ENCODE measurements at places on chromosomes 3 and 15.

DNA sequence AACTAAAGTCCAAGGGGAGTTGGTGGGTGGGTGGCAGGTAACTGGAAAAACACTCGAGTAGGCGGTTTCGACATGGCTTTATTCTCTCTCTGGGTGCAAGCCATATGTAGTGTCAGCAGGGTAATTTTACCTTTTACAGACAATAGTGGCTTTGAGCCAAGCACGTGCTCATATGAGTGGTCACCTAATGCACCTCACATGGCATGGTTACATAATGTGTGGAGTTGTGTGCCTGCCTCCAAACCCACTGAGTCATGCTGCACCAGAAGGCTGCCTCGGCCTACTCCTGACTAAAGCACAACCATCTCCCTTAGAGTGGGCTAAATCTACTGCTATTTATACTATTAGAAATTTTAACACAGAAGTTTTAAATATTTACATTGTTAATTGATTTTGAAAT, 16.5 kb downstream of the CCRL2 start:
- no peak for DNase-seq

DNA sequence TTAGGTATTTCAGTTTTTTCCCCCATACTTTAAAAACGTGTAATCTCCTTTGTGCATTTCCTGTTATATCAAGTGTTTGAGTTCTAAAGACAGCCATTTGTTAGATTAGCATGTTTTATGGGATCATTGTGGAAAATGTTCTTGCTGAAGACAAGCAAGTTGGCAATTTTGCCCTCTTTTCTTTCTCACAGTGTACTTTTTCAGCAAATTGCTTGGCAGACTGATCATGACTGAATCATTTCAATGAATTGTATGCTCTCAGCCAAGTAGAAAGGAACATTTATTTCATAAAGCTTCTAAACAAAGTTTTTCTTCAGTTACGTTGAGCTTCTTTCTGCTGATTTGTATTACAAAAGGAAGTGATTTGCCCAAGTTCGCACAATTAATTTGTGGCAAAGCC, 51.6 kb downstream of the ATG7 start:
- no peak for DNase-seq

- no peak for DNase-seq
Measured at GRCh38 chr15:25226360-25226759, 212.5 kb downstream of the UBE3A start.

DNA sequence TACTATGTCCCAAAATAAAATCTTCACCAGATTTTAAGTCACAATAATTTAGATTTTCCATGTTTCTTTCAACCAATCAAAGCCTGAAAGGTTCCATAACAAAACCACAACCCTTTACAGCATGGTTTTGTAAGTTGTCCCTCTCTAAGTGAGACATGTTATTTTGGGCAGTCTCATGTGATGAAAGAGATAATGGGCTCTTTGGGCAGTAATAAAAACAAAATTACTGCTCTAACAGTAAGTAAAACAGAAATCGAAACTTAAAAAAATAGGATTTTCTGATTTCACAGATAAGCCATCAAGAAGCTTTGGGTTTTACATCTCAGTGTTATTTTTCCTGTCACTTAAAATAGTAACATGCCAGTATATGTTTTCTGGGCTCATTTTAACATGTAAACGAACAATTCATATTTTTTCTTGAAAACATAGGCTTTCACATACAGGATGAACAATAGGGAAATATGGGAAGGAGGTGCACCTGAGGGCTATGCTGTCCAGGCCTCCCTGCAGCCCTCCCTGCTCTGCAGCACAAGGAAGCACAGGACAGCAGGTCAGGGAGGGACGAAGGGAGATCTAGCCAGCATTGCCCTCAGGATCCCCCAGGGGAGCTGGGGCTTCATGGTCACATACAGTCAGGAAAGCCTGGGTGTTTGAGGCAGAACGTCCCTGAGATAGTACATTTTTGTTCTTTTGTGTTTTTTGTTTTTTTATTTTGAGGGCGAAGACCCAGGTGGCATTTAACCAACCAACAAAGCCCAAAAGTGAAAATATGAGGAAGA, 157.4 kb downstream of the SHOX2 start:
- DNase-seq: no peak

- no peak for DNase-seq
Measured at GRCh38 chr15:57251308-57251707, 125.0 kb upstream of the CGNL1 start.

GRCh38 chr3:122310361-122310760, 14.7 kb upstream of the CSTA start:
- no peak for DNase-seq

DNA sequence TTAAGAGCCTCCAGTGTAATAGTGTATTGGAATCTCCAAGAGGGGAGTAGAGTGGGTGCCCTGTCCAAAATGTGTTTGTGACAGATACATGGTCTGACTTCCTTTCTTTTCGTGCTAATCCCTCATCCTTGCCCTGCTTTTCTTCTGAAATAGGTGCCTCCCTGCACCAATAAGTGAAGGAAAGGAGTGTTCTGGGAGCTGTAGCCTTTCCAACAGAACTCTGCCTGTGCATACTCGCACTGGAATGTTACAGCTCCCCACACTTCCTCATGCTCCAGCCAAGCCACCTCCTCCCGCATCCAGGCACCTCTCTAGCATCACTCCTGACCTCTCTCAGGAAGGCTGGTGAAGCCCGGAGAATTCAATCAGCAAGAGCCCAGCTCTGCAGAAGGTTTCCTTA, 478.0 kb downstream of the GABRG3 start:
- DNase-seq: no peak

GRCh38 chr15:58529041-58529440, 97.2 kb downstream of the LIPC start:
- DNase-seq: no peak

DNA sequence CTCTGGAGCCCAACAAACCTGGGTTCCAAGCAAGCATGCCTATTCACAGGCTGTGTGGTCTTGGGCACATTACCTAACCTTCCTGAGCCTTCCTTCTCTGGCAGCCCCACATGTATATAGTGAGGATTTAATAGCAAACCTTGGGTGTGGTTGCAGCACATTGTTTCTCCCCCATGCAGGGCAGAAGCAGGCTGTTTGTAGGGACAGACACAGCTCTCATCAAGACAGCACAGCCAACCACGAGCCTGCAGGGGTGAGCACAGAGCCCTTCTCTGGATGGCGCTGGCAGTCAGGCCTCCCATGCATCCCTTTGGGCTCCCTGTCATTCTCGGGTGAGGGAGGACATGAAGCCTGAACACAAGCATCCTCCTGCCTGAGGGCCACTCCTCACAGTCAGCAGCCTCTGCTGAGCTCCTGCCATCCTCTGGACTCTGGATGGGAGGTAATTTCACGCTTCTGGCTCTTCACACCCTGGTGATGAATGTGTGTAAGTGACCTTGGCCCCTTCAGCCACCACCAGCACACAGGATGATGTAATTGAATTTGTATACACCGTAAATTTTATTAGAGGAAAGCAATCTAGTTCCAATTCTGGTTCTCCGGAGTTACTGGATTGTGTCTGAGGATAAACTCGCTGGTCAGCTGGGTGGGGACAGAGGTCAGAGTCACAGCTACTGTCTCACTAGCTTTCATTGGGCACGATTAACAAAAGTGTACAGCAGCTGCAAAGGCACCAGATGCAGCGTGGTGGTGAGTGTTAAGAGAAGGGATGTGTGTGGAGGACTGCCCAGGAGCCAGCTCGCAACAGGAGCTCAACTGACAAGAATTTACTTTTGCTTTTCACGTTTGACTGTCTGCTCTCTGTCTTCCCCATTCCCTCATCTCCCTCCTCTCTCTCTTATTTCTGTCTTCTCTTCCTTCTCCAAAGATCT, 118.1 kb downstream of the CLSTN2 start:
- no peak for DNase-seq

DNA sequence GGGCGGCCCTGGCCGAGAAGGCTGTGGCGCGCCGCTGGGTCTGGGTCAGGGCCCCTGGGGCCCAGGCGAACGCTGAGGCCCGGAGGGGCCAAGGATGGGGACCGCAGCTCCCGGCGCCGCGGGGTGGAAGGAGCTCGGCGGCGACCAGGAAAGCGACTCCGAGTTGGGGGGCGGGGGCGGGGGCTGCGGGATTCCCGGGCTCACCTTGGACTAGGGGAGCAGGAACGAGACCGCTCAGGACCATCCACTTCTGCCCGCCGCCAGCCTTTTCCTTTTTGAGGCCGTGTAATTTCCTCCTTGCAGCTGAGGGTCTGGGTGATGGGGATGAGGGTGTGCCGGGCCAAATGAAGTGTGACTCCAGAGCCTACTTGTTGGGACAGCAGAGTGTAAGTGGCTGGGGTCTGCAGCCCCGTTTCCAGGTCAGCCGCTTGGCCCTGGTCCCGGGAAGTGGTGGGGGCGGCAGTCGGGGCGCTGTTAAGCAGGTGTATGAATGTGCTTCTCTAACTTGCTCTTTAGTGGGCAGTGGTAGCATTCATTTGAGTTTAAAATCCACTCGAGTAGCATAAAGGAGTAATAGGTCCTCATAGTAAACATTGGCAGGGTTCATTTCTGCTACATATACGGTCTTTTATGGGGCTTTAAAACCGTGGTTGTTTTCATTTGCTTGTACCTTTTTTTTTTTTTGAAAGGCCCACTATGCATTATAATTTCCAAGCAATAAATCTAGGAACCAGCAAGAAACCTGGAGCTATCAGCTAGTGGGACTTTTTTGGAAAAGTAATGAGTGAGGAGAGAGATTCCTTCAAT, 717 bp downstream of the PXK start:
- no peak for DNase-seq

DNA sequence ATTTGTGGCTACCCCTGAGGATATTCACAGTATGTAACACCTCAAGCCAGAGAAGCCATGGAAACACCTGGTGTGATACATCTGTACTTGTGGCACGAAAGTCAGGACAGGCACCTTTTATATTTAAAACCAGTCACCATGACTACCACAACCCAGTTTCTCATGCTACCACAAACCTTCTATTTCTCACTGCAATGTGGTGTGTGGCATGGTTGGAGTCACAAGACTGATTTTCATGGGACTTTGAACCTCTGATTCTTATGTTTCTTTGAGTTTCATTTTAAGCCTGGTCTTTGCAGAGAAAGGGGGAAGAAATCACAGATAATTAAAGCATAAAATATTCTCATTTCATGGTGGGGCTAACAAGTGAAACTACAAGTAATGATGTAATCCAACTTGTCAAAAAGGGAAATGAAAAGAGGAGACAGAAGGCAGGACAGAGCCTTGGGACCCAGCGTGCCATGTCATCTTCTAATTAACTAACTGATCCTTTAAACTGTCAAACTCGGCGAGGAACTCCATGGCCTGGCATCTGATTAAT, 175.9 kb downstream of the PDZRN3 start:
- DNase-seq: no peak

DNA sequence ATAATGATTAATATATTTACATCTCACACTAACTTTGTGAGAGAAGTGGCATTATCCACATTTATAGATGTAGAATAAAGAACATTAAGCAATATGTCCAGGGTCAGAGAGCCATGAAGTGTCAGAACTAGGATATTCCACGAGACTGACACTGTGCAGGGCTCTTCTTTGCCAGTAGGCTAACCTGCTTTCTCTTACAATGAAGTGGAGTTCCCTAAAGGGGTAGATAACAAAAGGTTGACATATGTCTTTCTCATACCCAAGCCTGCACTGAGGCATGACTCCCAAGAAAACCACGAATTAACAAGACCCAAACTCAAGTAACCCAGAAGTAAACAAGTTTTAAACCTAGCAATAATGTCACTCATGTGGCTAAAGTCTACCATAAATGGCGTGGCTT, 191.5 kb upstream of the SLC2A2 start:
- DNase-seq: no peak

Measured in NCI-H1436 treated with DMSO at 0.1 percent for 48 hours (cell line).